ENCODE measurements at places on chromosomes 12 and 14.
A peak's percentile ranks its signal among the peaks of the same experiment; 100 is the strongest.

- DNase-seq: peak; percentile 71
These were observed 5.4 kb upstream of the NR4A1 start for GRCh38 chr12:52045794-52046199.

- DNase-seq: no peak
These were observed 158.0 kb downstream of the TTC6 start for GRCh38 chr14:37753459-37753858.

GRCh38 chr14:85529803-85530574, at the start of gene FLRT2:
Gene FLRT2, plus strand, starts transcription at chr14:85530144. Its CDS starts 91,371 bp downstream, at chr14:85621515.
- no peak for DNase-seq

DNA sequence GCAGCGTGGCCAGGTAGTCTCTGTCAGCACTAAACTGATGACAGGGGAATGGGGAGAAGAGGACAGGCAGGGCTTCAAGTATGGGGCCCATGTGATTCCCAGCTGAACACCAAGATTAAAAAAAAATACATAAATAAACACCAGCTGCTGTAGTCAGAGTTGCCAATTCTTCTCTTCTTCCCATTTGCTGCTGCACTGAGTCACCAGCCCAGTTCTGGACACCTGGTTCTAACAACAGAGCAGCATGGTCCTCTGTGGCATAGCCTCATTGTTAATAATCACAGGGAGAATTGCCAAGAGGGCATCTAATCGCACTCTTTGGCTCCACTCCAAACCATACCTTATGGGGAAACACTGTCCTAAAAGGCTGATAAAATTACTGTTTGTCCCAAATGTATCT, 15.1 kb downstream of the PPM1H start:
- no peak for DNase-seq

GRCh38 chr14:70789361-70789760, 20.0 kb downstream of the MAP3K9 start:
- no peak for DNase-seq

- DNase-seq: no peak
These were observed 82.0 kb downstream of the VWF start for GRCh38 chr12:6042446-6042845.

DNA sequence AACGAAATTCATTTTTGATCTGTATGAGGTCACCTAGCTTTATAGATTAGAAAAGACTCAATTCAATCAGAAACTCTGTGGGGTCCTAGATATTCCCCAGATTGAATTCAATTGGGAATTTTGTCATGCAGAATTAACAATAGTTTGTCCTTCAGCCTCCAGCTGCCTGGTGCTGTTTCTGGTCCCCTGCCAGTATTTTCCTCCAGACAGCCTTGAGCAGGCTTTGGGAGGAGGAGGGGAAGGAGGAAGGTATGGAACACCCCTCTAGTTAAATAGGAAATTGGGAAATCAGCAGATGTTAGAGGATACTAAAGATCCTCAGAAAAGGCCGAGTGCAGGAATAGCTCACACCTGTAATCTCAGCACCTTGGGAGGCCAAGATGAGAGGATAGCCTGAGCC, 10.6 kb downstream of the GRIP1 start:
- DNase-seq: no peak

DNA sequence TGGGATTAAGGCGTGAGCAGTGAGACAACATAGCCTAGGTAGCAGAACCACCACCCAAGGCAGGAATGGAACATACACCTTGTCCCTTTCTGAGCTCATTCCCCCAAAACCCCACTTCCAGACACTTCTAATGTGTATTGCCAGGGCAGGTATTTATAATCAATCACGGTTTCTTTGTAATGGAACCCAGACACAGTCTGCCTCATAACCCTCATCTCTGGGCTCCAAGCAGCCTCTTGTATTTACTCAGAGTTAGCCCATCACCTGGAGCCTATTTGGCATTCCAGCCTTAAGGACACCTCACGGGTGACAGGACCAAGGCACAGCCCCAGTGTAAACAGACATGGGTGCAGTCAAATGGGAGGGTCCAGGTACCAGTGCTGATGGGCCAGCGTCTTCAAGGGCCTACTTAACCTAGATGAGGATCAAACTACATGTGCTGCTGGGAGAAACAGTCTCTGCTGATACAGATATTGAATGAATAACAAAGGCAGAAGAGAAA, 2.5 kb upstream of the HIGD1C start:
- no peak for DNase-seq

DNA sequence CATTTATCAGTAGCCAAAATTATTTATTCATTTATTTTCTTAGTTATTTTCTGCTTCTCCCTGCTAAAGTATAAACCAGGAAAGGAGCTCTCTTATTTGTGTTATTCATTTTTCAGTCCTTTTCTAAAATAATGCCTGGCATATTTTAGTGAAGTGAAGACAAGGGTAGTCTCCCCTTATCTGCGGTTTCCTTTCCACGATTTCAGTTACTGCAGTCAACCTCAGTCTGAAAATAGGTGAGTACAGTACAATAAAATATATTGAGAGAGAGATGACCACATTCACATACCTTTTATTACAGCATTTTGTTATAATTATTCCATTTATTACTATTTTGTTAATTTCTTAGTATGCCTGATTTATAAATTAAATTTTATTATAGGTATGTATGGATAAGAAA, 57.6 kb downstream of the GPR137C start:
- no peak for DNase-seq

DNA sequence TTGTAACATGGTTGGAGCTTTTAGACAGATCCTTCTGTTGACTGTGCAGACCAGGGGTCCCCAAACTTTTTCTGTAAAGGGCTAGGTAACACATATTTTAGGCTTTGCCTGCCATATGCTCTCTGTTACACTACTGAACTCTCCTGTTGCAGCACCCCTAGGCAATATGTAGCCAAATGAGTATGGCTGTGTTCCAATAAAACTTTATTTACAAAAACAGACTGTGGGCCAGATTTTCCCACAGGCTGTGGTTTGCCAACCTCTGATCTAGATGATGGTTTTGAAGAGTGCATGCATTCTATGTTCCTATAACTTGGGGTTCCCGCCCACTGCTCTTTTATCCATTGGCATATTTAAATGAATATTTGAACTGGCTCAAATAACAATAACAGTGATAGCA, 180.3 kb upstream of the VASH1 start:
- DNase-seq: no peak

- DNase-seq: no peak
These were observed 17.9 kb upstream of the TDRD9 start for GRCh38 chr14:103910262-103910935.

GRCh38 chr14:90095096-90095495, 33.3 kb downstream of the KCNK13 start:
- no peak for DNase-seq

DNA sequence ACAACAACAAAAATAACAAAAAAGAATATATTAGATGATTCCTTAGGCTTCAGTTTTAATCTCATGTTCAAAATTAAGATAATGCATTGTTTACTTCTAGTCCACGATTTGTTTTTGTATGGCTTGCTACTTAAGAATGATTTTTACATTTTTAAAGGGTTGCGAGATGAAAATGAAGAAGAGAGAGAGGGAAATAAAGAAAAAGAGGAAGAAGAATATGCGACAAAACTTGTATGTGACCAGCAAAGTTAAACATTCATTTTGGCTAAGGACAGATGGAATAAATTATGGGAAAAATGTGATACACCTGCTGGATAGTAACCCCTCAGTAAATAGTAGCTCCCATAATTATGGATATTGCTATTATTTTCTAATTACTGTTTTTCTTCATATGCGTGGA, 1.2 kb upstream of the GIT2 start:
- DNase-seq: no peak

DNA sequence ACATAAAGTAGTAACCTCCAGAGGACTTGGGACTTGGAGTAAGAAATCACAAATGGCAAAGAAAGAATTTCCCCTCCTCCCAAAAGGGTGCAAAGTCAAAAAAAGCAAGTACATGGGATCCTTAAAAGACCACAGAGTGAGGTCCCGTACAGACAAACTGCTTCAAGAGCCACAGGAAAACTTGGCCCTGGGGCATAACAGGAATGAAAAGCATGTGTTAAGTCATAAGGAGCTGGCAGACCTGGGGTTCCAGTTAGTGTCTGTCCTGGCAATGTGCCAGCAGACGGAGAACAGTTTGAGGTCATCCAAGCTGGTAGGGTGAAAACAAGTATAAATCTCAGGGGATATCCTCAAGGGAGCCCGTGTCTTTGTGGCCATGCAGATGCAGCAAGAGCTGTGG, 73.2 kb downstream of the HSD17B6 start:
- DNase-seq: no peak

DNA sequence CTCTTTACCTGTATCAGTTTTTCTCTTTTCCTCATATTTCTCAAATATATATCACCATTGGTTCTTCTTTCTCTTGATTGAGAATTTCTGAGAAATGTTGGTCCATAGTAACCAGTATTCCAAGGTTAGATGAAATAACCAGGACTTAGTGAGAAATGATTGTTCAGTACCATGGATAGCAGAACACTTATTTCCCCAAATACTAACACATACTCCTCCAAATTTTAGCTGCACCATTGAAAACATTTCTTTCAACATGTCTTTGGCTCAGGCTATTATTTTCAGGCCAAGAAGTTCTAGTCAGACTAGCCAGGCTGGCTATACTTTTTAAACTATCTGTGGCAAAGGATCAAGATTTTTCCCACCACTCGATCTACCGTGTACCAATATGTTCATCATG, 113.3 kb downstream of the PTPRO start:
- no peak for DNase-seq

GRCh38 chr12:126944684-126945083, 1322.3 kb upstream of the TMEM132C start:
- DNase-seq: no peak

- DNase-seq: no peak
These were observed 153.4 kb downstream of the PIK3C2G start for GRCh38 chr12:18414671-18415070.

- DNase-seq: no peak
These were observed 130.4 kb downstream of the SLC2A13 start for GRCh38 chr12:39975374-39975918.

DNA sequence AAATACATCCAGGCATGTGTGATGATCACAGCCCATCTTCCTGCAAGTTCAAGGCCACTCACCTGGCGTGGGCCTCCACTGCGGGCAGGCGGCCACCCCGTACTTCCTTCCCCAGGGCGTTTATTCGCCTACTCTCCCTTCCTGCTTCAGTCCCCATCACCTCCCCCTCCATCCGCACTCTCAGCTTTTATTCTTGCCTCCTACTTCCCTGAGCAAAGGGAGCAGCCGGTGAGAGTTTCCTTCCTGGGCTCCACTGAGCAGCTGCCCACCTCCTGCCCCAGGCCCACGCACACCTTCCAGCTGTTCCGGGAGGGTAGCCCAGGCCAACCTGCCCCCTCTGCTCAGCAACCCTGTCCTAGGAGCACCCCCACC, 4.1 kb downstream of the CYP46A1 start:
- DNase-seq: no peak

DNA sequence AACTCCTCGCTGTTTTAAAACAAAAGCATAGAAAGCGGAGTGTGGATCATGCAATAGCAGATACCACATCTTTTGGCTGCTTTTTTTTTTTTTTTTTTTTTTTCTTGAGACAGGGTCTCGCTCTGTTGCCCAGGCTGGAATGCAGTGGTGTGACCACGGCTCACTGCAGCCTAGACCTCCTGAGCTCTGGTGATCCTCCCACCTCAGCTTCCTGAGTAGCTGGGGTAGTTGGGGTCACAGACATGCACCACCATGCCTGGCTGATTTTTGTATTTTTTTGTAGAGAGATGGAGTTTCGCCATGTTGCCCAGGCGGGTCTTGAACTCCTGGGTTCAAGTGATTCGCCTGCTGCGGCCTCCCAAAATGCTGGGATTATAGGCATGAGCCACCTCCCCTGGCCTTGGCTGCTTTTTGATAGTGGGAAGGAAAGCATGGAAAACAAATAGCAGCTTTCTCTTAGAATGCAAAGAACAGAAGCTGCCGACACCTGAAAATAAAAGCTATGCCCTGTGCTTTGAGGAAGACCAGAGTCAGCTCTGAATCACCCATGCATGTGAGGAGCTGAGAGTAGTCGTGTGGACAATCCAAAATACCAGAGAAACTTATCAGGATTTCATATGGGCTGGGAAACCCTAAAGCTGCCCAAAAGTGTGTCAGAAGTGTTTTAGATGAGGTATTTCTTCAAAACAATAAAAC, 3.6 kb upstream of the ELK3 start:
- DNase-seq: no peak

DNA sequence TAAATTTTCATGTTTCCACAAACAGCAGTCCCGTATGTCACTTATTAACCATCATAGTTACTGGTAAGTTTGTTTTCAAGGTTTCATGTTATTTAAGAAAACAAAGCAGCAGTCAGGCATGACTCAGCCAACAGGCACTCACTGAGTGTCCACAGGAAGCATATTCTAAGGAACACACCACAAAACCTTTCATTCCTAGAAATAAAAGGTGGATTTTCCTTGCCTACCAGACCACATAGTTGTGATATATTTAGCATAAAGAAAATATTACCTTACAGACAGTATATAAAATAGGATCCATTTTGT, 143.3 kb upstream of the AVPR1A start:
- DNase-seq: no peak

DNA sequence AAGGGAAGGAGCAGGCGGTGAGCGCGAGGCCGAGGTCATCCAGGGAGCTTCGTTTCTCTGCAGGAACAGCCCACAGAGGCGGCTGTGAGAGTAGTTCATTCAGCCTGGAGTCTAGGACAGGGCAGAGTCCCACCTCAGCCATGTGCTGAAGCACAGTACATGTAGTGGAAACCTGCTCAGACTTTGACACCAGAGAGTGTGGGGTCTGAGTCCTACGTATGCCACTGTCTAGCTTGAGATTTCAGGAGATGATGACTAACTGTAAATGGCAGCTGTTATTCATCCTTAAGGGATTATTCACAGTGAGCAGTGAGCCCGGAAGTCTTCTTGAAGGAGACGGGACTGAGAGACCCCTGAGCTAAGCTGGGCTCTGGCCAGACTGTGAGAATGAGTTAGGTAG, 938 bp upstream of the SLC6A13 start:
- no peak for DNase-seq

DNA sequence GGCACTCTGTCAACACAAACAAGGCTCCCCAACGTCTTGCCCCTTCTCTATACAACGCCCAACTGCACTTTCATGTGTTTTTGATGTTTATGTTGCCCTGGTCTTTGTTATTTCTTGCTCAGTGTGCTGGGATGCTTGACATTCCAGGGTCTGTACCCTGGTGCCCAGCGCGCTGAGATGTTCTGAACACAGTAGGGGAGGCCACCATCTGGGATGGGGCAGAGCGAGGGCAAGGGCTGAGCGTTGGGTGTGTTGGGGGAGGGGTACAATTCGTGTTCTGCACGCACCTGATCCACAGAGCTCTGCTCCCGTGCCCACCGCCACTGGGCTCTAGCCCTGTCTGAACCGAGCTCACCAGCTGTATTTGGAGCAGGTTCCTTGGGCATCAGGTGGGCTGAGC, 52.9 kb downstream of the ISCA2 start:
- no peak for DNase-seq

Data from CMK (cell line).